ENCODE measurements at places on chromosomes 6 and 20.
A peak's percentile ranks its signal among the peaks of the same experiment; 100 is the strongest.

GRCh38 chr6:156757849-156758248 lies 19.3 kb upstream of the ARID1B start:
- no peak for DNase-seq

DNA sequence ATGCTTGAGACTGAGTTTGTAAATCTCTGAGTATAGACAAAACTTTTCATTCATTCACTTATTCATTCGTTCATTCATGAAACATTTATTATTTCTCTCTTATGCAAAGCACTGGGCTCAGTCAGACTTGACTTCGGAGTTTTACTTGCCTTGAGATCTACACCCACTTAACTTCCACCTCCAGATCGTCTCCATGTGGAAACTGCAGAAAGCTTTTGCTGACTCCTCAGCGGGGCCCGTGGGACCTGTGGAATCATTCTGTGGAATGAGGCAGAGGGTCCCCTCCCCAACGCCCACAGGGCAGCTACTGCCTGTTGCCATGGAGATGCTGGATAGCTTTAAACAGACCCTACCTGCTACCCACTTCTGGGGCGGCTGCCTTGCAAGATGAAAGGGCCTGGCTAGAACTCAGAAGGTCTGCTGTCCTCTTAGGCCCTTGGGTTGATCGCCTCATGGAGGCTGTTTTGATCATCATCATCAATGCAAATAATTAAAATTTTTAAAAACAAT lies 66.4 kb upstream of the KCNG1 start:
- no peak for DNase-seq

DNA sequence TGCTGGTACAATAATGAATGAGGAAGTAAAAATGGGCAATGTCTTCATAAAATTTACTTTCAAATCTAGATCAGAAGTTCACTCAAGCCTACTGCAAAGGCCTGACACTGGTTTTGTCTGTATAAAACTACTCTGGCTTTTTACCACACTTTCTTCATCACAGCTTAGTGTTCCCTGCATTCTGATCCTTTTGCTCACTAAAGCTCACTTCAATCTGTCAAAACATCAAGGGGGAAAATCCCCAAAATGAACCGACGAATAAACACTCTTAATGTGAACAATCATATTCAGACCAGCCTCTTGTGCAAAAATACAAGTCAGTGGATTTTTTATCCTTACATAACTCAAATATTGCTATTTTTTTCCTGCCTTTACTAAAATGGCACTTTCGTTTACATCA lies 98.5 kb downstream of the PRDM1 start:
- no peak for DNase-seq

DNA sequence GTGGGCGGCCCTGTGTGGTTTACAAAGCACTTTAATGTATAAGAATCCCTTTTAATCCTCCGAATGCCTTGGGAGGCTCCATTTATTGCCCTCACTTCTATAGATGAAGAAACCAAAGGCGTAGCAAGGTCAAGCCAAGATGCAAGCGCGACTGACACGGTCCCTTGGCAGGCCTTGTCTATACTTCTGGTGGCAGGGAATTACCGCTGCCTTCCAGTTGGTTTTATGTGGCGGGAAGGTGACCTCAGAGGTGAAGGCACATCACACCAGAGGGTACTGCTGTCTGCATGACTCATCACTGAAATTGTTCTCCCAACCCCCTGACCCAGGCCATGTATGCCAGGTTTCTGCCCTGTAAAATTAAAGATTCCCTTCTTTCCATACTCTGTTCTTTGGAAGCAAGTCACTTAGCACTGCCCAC lies 36.1 kb upstream of the NAA20 start:
- DNase-seq = peak; percentile 93
